Nucleus accumbens (tissue), 56 donors: ENCODE measurements at places on chromosomes 2 and 18.

- no peak for DNase-seq
Measured at GRCh38 chr2:186927185-186927866, 78.4 kb upstream of the ZSWIM2 start.

- DNase-seq, result no peak
Measured at GRCh38 chr18:39753178-39753577, 2187.6 kb upstream of the CELF4 start.

- no peak for DNase-seq
Measured at GRCh38 chr2:119354860-119355259, 11.8 kb downstream of the C2orf76 start.

GRCh38 chr2:56127010-56127409, 56.8 kb upstream of the CCDC85A start:
- DNase-seq, result no peak

- DNase-seq, result no peak
Measured at GRCh38 chr18:77622009-77622692, 372.5 kb downstream of the GALR1 start.

DNA sequence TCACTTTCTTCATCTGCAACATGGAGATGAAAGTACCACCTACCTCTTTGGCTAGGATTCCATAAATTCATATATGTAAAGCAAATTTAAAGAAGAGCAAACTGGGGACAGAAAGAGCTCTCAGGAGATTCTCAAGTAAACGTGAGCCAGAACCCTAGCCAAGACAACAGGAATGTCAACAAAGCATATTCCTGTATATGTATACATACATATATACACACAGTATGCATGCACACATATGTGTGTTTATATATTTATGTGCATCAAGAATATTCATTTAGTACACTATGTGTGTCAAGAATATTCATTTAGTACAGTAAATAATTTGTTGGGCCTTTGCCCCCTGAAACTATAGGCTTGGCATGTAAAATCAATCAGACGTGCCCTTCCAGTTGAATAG, 574.4 kb upstream of the KLHL29 start:
- no peak for DNase-seq

- no peak for DNase-seq
Measured at GRCh38 chr2:11678306-11678960, 8.4 kb upstream of the NTSR2 start.
